ENCODE measurements at places on chromosomes 12 and 14.

- no peak for DNase-seq
Measured at GRCh38 chr12:127060933-127061332, 1206.0 kb upstream of the TMEM132C start.

DNA sequence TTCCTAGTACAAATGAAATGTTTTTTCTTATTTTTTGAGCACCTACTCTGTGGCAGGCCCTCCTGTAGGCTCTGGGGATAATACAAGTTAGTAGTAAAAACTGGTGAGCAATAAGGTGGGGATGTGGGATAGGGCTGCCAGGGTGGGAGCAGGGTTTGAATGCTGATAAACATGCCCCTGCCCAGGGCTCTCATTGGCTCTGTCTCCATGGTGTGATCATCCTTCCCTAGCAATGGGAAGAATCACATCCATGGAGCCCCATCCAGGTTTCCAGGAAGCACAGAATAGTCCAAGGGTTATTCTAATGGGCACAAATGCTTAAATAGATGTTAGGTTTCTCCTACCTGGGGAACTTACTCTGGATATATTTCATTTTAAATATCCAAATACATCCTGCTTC is 45.5 kb downstream of the GIT2 start:
- DNase-seq: no peak

GRCh38 chr12:52806169-52806811 is 7.6 kb downstream of the KRT4 start:
- no peak for DNase-seq

- no peak for DNase-seq
Measured at GRCh38 chr12:62847709-62848108, 87.2 kb downstream of the PPM1H start.

GRCh38 chr14:58560208-58560607 is 77.6 kb upstream of the DACT1 start:
- no peak for DNase-seq

DNA sequence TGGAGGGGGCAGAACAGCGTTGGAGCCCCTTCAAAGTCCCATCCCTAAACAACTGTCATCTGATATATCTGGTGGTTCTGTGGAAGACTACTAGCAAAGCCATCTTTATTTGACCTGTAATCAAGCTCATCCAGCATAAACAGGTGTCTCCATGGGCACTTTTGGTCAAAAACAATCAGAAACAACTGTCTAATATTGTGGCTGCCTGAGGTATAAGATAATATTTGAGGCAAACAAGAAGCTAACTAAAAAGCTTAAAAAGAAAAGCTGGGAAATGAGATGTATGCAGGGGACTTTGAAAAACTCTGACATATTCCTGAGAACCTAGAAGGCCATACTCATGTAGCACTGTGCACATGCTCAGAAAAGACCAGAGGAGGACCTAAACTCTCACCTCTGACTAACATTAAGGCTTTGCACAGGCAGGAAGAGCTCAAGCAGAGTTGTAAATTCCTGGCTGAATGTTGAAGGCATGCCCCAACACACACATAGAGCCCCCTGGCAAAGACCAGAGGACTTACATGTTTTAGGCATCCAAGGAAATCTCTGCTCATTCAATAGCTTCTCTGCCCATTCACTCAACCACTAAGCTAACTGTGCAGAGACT is 27.2 kb upstream of the AP4S1 start:
- DNase-seq: no peak

- DNase-seq: no peak
Measured at GRCh38 chr12:69569236-69569635, 16.0 kb upstream of the CCT2 start.

DNA sequence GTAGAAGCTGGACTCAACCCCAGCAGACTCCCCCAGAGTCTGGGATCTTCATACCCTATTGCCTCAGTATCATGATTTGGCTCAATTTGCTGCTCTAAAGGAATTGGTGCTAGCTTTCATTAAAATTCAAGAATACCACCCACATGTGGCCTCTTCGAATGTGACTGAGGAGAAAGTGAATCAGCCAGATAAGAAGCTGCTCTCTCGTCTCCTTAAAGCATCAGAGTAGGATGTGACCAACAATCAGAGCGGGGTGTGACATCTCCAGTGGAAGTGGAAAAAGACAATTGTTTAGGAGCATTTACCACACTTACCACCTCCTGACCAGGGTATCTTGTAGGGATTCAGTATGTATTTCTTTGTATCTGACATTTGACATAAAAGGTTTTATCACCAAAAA is 278.2 kb upstream of the DIO2 start:
- DNase-seq: no peak

DNA sequence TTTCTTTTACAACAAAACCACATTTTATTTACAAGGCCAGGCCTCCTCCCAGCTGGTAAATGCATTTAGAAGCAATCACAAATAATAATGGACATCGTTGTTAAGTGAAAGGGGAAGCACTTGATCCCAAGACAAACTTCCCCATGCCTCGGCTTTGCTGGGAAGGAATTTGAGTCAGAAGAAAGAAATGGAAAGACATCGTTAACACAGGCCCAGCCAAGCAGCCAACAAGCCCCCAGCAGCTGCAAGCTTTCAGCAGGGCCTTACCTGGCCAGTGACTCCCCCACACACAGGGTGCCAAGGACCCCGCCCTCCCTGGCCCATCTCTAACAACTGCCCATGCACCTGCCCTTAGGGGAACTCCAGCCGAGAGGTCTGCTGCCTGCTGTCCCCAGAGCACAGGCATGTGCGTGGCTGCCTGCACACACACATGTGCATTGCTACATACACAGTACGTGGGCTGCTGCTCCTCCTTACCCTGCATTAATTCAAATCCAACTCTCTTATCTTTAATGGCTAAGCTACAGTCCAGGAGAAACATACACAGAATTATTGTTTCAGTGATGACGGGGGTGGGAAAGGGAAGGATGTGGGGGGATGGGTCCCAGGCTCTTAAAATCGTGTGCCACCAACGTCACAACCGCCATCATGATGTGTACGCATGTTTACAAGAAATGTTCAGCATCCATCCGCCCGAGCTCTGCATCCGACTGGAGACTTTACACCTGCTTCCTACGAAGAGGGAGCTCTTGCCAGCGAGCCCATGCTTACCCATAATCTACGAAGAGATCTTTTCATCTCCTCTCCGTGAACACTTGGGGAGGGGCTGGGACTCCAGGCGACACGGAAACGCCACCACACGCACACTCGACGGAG is 9.8 kb downstream of the BCL11B start:
- no peak for DNase-seq

GRCh38 chr12:83575326-83575725 is 888.6 kb downstream of the TMTC2 start:
- no peak for DNase-seq

GRCh38 chr12:29694002-29694401 is 89.7 kb downstream of the TMTC1 start:
- DNase-seq: no peak

DNA sequence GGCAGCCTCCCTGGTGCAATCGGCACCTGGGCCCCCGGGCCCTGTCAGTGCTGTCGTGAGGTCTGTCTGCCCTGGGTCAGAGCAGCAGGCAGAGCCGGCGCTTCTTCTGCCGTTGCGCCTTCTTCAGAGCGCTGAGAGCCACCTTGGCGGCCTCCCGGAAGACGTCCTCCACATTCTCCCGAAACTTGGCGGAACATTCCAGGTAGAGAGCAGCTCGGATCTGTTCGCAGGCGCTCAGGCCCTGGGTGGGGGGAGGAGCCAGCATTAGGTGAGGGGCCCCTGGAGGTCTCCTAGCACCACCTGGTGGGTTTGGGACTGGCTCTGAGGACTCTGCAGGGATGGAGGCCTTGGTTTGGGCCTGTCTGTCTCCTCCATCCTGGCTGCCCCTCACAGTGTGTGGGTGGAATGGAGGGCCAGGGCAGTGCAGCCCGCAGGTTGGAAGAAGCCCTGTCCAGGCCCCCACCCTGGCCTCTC is 14.0 kb downstream of the RHOF start:
- no peak for DNase-seq
